ENCODE measurements at places on chromosomes 4 and X.

DNA sequence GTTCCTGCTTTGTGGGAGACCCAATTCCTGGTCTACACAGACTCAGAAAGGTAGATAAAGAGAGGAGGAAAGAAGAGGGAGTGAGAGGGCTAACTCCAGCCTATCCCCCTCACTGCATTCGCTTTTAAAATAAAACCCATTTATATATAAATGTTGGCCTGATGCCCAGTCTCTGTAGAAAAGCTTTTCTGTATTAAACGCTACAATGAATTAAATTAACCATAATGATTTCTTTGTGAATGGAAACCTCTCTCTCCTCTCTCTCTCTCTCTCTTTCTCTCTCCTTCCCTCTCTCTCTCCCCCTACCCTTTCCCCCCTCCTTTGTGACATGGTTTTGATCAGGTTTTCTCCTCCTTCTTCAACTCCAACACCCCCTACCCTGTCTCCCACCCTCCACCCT, 34.8 kb downstream of the PJA1 start:
- DNase-seq, result no peak

DNA sequence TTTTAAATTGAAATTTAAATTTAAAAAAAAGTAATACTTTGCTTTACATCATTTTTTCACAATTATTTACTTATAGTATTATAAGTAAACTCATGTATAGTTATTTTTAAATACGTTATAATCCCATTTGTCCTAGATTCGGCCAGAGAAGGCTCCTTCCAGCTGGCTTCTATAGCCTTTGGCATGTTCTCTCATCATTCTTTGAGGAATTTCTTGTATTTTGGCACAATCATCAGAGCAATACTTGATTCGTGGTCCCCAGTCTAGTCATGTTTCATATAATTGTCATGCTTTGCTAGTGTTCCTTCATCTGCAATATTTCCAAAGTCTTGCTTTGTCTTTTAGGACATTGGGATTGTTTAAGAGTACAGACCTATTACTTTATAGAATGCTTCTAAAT, 1037.9 kb upstream of the AGA start:
- DNase-seq, result no peak

GRCh38 chrX:20511792-20512191, 245.1 kb upstream of the RPS6KA3 start:
- no peak for DNase-seq

- no peak for DNase-seq
These were observed 39.7 kb downstream of the TRIM61 start for GRCh38 chr4:164937576-164938270.

DNA sequence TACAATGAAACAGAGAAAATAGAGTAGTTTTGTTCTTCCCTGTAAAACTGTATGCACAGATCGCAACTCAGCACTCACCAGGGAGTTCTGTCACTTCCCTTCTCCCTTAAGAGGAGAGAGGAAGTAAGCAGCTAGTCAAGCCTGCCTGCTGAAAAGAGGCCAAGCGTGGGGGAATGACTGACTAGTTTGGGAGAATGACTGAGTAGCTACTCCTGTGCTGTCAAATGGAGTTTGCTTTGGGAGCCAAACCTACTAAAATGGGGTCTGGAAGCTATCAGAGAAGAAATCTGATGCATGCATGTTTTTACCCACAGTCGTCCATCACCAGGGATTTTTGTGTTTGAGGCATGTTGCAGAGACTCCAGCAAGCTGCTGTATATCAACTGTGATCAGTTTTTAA, 54.6 kb upstream of the LHFPL1 start:
- no peak for DNase-seq

DNA sequence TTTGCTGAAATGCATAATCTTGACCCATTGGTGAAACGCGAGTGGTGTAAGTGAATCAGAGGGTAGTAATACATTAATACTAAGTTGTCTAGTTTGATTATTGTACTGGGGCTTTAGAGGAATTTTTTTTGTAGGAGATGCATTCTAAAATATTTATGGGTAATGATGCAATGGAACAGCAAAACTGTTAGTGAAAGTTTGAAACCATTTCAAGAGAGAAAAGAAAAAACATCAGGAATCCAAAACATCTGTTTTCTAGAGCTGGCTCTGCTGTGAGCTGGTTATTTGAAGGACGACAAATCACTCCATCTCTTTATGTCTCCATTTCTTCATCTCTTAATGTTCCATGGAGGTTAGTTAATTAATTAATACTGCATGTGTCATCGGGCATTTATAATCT, 351.9 kb upstream of the FAT1 start:
- DNase-seq, result no peak

DNA sequence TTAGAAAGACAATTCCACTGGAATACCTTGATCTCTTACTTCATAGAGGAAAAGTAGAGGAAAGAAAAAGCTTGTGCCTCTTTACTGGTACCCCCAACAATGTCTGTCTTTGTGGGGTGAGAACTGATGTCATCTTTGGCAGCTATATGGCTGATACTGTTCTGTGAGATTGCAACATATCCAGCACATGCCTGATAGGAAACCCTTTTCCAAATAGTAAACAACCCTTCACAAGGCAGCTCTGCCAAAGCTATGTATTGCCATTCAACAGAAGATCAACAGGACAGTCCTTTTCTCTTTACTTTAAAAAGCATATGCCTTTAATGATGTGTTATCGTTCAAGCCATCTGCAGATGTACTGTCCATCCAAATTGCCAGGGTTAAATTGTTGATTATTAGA, 105.9 kb downstream of the IL1RAPL1 start:
- no peak for DNase-seq

DNA sequence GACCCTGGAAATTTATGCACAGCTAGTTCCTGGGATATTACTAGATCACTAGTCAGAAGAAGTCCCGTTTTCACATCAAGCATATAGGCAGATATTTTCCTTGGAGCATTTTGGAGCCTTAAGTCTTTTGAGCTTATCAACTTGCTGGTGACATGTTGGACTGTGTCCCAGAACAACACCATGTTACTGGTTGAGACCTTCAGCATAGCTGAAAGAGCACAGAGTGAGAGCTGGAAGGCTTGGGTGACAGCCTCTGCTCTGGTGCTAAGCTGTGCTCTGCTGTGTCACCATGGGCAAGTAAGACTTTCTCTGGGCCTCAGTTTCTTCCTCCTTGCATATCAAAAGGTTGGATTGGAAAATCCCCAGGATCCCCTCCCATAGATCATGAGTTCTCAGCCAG, 116.6 kb upstream of the FRMPD4 start:
- DNase-seq, result no peak

DNA sequence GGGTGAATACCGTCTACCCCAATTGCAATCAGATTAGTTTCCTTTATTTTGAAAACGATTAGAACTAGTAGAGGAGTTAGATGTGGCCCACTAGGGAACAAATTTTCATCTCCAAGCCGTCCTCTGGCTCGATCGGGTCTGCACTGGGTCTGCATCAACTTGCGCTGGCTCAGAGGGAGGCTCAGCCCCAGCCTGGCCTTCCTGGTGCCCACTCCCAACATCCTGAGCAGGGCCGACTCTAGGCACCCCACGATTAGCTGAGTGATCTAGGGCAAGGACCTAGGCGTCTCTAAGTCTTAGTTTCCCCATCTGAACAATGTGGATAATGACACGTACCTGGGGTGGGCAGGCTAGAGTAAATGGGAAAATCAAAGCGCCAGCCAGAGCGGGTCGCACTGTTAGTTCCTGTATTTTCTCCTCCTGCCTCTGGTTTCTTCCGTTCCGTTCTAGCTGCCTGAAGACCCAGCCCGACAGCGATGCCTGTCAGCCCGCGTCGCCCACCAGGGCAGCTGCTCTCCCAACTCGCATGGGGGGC, 7.7 kb upstream of the HAND2 start:
- no peak for DNase-seq

GRCh38 chrX:44232081-44232480, 111.4 kb downstream of the EFHC2 start:
- no peak for DNase-seq

DNA sequence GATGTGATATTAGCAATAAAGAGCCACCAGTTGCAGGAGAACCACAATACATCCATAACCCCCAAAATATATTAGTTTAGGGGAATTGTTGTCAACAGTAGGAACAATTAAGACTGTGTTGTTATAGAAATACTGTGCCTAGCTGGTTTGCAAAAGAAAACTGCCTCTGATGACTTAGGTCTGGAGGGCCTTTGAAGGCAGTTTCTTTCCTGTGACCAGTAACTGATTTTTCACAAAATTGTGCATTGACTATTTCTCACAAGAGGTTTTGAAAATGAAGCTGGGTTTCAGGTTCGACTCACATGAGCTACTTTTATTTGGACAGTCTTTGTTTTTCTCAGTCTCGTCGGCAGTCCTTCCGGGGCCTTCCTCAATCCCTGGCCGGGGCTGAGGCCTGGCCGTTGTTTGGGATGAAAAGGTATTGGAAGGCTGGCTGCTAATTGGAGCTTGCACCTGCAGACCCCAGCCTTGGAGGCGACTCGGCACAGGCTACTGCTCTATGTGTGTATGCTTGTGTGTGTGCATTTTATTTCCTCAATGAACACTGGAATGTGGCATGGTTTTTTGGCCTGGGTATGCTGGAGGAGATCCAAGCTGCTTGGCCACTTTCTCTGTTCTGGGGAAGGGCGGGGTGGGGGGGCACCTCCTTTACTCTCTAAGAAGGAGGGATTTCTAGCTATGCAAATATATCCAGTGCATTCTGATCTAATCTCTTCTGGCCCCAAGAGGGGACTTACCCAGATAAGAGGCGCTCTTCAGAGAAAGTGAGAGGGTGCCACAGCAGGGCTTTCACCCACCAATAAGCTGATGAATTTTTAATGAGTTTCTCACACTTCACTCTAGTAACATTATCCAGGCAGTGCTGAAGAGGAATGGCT, 49.5 kb upstream of the LNX1 start:
- no peak for DNase-seq

- DNase-seq, result no peak
These were observed 192.6 kb downstream of the AFAP1 start for GRCh38 chr4:7747062-7747385.

GRCh38 chr4:26964994-26965393, 104.4 kb downstream of the STIM2 start:
- DNase-seq, result no peak

- no peak for DNase-seq
These were observed 32.1 kb upstream of the GTPBP6 start for GRCh38 chrX:350534-351323.

GRCh38 chr4:61545902-61546480, 345.9 kb downstream of the ADGRL3 start:
- no peak for DNase-seq

DNA sequence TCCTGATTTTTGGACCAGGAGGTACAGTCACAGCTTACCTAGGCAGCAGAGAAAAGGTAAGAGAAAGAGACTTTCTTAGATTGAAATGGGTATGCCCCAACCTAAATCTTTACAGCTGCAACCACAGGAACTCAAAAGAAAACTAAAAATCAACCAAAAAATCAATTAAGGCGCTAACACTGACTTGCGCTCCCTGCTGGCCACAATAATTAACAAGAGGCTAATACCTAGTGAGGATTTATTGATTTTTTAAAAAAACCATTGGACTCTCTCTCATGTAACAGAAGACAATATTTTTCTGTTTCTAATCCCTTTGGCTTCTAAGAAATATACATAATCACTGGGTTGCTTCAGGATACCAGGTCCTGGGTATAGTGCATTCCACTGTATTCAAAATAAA, 153.9 kb upstream of the TENM3 start:
- DNase-seq, result no peak

GRCh38 chrX:18424482-18425198, 768 bp upstream of the CDKL5 start:
- DNase-seq, result peak; percentile 10

GRCh38 chr4:70337886-70338420, 3.2 kb downstream of the CABS1 start:
- DNase-seq, result no peak

GRCh38 chrX:146208821-146209220, 391.2 kb downstream of the SLITRK2 start:
- no peak for DNase-seq

DNA sequence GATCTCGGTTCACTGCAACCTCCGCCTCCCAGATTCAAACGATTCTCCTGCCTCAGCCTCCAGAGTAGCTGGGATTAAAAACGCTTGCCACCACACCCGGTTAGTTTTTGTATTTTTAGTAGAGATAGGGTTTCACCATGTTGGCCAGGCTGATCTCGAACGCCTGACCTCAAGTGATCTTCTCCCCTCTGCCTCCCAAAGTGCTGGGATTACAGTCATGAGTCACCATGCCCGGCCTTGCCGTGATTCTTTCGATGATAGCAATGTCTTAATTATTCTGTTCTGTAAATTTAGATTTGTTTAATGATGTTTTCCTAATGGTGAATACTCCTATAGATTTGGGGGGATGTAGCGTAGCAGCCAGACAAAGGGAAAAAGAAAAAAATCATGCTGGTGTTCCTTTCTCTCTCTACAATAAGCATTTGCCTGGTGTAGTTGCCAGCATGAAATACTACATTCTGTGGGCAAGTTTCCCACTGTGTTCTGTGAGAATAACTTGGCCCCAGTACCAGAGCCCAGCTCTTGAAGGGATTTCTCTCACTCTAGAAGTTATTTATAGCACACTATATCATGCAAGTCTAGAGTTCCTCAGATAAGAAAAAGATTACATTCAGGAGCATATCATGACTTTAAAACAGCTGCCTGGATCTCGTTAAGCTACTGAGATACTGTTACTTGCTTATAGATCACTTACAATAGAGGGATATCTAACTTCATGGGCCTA, 15.4 kb downstream of the NIPAL1 start:
- no peak for DNase-seq

- no peak for DNase-seq
These were observed 1.2 kb downstream of the FAM241A start for GRCh38 chr4:112146502-112146813.

- DNase-seq, result no peak
These were observed 74.8 kb downstream of the IRF2 start for GRCh38 chr4:184399512-184399908.

DNA sequence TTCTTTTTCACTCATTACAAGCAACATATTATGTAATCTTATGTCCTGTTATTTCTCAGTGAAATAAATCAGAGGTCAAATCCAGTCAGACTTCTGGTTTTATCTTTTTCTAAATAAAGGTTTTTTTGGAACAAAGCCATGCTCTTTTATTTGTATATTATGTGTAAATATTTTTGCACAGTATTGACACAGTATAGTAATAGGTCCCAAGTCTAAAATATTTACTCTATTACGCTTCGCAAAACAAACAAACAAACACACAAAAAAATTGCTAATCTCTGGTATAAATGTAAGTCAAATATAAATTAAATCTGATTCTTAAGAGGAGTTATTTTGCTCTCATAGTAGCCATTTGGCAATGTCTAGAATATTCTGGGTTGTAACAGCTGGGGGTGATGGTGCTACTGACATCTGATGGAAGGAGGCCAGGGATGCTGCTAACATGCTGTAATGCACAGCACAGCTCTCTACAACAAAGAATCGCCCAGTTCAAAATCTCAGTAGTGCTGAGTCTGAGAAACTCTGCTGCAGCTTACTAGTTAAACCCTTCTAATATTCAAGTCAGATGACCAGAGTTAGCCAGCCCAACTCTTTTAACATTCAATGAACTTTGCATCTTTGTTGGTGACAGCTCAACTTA, 602.1 kb downstream of the RAB28 start:
- no peak for DNase-seq

DNA sequence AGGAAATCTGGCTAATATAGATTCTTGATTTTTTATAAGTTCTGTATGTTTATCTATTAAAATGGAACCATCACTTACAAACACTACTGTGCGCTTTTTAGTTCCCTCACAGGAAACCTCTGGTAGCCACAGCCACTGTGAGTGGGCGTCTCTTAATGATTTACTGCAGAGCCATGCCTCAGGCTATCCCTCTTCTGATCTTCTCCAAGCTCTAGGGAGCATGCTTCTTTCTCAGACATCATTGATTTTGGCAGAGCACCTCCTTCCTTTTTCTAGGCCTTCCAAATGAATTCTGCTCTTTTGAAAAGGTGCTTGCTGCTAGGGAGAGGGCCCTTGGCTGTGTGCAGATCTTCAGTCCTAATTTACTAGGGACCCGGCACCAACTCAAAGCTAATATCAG, 61.1 kb upstream of the STS start:
- DNase-seq, result no peak
